ENCODE measurements at places on chromosomes 11 and 22.

DNA sequence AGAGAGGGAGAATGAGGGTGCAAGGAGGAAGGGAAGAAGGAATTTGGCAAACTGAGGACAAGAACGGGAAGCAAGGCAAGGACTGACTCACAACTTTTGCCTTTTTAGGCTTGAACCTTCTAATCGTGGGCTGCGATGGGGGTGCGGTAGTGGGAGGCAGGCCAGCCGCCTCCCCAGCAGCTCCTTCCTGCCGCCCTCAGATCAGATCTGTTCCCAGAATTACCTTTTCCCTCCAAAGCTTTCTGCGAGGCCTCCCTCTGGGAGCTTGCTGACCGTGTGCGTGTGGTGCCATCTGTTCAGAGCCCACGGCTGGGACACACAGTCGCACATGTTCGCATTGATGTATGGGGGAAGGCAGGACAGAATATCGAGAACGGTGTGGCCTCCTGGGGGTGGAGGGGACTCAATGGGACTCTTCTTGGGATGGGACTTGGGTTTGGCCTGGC lies 86.9 kb upstream of the PARVA start:
- no peak for DNase-seq

- DNase-seq: no peak
Observed at GRCh38 chr11:65260302-65260701, 1.5 kb upstream of the POLA2 start.

DNA sequence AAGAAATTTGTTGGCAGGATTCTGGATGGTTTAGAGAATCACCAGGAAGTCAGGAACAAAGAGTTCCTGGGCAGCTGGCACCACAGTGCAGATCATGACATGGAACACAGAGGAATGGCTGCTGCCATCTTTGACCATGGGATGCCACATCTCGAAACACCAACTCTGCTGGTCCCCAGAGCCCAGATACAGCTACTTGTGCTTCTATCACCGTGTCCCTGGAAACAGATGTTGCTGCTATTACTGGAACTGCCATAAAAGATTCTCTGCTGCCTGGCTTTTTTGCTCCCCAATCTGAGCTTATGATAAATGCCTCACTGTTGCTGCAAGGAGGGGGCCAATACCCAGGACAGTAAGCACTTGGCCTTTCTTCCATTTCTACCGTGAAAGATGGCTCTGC lies 185.2 kb downstream of the CSNK2A3 start:
- DNase-seq: no peak

DNA sequence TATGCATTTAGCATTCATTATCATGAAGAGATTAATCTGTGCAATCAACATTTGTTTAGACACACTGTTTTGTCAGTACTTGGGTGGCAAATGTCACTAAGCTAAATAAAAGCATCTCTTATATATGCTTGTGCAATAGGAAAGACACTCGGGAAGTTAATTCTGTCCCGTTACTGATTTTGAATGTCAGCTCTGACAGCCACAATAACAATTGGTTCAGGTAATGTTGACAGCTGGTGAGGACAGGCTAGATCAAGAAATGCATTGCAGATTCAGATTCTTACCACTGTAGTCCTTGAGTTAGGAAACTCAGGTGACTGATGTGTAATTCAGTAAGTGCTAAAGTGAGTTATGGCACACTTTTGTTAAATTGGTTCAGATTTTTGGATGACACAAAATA lies 523.8 kb upstream of the FAT3 start:
- no peak for DNase-seq

GRCh38 chr22:48037618-48038017 lies 1275.2 kb downstream of the TBC1D22A start:
- no peak for DNase-seq

GRCh38 chr22:45164270-45165088 lies 754 bp downstream of the NUP50 start:
- peak; percentile 45 for DNase-seq

DNA sequence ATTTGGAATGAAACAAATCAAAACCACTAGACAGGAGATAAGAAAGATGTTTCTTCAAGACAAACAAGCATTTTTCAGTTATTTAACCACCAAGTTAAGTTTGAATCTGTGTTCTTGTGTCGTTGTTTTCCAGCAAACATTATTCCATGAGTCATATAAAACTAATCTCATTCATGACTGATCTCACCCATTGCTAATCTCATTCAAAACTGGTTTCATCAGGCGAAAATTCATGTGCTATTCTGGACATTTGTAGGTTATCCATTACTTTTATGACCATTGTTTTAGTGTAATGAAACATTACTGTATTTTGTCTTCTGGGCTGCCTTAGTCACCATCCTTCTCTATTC lies 221.8 kb downstream of the DDX10 start:
- DNase-seq: no peak
